ENCODE measurements at places on chromosomes 1 and 21.

DNA sequence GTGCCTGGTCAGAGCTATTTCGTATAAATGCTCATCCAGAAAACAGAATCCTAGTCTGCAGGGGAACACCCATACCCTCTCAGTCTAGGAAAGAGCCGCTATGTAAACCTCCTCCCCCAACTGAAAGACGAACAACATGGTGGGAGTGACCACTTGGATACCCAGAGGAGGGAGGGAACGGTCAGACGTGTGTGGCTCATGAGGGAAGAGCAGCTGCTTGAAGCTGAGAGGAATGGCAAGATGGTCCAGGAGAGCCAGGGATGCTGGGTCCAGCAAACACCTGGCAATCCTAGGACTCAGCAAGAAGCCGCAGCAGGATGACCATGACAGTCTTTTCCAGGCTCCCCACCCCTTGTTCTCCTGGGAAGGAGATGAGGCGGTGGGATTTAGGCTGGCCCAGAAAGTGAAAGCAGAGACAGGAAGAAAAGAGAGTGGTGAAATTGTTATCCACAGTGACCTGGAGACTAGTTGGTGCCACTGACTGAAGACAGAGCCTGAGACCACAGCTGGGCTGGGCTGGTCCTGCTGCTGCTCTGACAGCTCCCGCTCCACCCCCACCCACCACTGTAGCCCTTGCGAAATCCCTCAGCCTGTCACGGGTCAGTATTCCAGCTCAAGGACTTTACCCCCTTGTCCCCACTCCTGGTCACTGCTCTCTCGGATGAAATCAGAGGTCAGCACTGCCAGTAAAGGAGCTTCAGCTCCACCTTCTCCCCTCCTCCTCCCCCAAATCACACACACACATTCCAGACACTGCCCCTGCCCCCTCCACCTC, 3.6 kb downstream of the CERS2 start:
- DNase-seq = no peak

GRCh38 chr1:111768023-111768422, 12.3 kb downstream of the DDX20 start:
- no peak for DNase-seq

DNA sequence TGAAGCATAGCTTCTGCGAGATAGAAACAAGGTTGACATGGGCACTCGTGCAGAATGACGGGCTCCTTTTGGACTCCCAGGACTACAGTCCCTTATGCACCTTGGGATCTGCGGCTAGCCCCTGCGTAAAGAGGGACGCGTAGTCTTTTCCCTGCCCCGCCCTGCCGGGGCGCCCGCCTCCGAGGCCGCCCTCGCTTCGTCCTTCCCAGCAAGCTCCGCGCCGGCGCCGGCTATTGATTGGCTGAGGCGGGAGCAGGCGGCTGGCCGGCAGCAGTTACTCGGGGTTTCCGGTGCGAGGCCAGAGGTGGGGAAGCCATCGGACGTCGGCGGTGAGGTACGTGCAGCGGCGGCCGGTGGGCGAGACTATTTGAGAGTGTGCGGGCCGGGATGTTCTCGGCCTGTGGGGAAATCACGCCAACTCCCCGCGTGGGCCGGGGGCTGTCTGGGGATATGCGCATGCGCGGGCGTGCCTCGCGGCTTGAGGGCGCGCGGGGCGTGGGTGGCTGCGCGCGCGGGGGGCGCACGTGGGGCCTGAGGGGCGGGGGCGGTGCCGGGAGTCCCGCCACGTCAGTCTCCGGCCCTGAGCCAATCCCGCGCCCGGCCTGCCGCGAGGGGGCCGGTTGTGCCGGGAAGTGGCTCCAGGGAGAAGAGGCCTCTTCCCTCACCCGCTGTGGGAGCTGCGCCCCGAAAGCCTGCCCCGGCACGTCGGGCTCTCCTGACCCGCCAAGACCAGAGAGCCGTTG, at the start of gene TXLNA:
TXLNA (plus strand) TSS at position 233 of the 743 bp plus-strand sequence. CDS start 671 bp downstream, outside the sequence.
- peak; percentile 95 for DNase-seq

DNA sequence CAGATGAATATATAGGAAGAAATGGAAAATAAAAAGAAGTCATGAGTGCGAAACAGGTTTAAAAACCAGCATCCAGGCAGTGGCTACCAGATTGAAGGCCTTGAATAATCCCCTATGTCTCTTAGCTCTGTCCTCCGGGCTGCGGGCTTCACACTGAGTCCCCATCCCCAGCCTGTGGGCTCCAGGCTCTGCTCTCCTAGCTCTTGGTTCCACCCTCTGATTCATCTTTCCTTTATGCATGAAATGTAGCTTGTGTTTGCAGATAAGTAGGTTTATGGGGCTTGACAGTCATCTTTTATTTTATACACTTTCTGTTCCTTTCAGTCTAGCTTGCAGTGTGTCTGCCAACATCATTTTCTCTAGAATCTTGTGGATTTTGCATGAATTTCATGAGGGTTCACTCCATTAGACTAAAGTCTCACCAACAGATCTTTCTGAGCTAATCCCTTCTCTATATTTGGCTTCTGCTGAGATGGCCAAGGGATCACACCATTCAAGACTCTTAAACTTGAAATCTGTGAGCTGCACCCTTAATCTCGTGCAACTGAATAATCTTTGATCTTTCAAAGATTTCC, 174.5 kb downstream of the PLPPR4 start:
- no peak for DNase-seq

DNA sequence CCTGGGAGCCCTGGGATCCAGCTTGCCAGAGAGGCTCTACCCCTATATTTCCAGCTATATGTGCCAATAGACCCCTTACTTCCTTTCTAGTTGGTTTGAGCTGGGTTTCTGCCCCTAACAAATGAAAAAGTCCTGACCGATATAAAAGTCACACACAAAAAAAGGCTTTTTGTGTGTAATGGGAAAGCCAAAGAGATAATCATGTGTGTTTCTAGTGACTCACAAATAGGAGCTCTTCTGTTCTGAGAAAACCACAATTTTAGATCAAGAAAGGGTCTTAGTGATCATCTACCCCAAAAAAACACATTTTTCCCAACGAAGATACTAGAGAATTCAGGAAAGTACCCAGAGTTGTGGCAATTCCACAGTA, 23.0 kb upstream of the PLEKHA6 start:
- DNase-seq = no peak

Measured in GM12892 (cell line).